ENCODE measurements at places on chromosomes 6 and 20.

GRCh38 chr6:128204616-128205015 is 303.8 kb upstream of the THEMIS start:
- DNase-seq = no peak

DNA sequence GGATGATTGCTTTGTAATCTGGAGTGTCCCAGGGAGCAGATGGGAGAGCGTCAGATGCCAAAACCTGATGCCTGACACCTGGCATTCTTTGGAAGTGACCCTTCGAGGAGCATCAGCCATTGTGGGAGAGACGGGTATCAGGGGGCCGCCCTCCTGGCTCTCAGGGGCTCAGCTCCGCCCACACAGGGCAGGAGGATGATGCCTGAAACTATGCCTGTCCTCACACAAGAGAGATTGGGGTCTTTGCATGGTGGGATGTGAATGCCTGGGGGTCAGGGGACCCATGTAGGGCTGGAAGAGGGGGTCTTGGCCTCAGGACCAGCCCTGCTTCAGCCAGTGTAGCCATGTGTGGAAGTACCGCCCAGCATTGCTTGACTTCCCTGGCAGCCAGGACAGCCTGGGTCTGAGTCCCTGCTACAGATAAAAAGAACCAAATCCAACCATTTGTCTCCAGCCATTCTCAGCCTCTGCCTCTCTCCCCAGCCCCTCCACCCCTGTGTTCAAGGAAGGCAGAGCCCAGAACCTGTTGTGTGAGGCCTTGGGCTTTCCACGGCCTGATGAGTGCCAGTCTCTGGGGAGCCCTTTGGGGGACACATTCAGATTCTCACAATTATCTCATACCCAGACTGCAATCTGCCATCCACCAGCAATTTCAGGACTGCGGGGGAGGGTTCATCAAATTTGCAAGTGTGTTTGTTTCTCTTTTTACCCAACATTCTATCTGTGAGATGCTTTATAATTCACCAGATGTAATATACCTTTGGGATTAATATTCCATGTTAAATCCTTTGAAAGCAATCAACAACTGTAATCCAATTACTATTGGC is 371.2 kb downstream of the PREX1 start:
- no peak for DNase-seq

GRCh38 chr20:51417250-51418136 is 125.0 kb downstream of the NFATC2 start:
- DNase-seq = no peak

DNA sequence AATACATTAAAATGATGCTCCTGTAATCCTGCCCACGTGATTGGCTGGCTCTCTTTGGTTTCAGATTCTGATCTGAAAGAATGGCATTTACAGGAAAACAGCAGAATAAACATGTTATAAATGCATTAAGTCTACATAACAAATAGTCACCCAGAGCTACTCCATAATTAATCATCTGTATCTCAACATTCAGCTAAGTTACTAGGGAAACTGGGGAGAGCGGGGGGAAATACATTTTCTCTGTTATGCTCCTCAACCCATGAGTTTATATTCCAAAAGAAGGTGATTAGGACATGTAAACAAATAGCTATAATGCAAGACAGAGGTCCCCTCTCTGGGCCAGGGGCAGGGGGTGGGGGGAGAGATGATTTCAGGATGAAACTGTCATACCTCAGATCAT is 58.5 kb downstream of the MAP7 start:
- DNase-seq = no peak
